ENCODE measurements at places on chromosomes 5 and 9.

GRCh38 chr9:96113032-96113431 lies 188.9 kb downstream of the HSD17B3 start:
- DNase-seq, result no peak

DNA sequence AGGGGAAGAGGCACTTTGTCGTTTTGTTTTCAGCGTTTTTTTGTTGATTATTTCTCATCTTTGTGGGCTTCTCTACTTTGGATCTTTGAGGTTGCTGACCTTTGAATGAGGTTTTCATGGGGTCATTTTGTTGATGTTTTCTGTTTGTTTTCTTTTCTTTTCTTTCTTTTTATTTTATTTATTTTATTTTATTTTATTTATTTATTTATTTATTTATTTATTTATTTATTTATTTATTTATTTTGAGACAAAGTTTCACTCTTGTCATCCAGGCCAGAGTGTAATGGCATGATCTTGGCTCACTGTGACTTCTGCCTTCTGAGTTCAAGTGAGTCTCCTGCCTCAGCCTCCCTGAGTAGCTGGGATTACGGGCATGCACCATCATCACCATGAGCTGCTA lies 946.7 kb downstream of the TLE4 start:
- no peak for DNase-seq

DNA sequence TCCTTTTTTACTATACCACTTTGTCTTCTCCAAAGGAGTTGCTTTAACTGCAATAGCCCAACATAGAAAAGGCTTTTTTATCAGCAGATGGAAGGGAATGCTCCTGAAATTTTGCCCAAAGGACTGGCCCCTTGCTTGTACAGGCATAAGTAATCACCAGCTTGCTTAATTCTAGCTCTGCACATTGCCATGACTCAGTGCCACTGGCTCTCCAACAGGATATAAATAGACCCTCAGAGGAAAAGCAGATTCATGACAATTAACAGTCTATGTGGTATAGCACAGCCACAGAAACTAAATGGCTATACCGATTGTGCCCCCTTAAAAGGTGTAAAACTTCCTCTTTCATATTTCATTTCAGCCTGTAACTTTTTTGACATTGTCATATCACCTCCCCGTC lies 227.0 kb downstream of the ZNF608 start:
- DNase-seq, result peak; percentile 88

GRCh38 chr9:136700304-136700703 lies 12.1 kb upstream of the DIPK1B start:
- peak; percentile 30 for DNase-seq

DNA sequence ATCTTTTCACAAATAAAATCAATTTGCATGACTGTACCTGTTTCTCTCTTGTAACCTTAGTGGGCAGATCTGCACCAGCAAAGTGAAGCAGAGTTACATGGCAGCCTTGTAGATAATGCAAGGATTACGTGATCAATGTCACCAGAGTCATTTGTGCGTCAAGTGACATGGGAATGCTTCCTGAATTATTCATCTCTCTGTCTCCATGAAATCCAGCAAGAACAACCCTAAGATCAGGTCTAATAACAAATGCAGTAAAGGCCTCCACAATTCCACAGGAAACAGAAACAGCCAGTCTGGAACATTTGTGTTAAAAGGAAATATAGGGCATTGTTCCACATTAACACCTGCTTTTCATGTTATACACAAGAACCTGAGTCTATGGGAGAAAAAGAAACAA lies 7.8 kb downstream of the GZMA start:
- DNase-seq, result no peak
